Immature natural killer cell (primary cell): ENCODE measurements at places on chromosomes 16 and 17. TPM values are rescaled to one million over a fixed set of nuclear protein-coding genes. Genes with fewer than 3 reads are reported as not detected.
A peak's percentile ranks its signal among the peaks of the same experiment; 100 is the strongest.

- H3K27me3 ChIP-seq, result peaks cover 4% of the 10 kb centered on the region
- no peak for DNase-seq
- H3K27ac ChIP-seq, result no peak overlapping the region
- H3K4me1 ChIP-seq, result no peaks in the 10 kb centered on the region
- H3K36me3 ChIP-seq, result peaks cover 13% of the 10 kb centered on the region
Measured at GRCh38 chr17:32658470-32659418, 172.0 kb downstream of the CDK5R1 start.

GRCh38 chr16:10896723-10897122 lies 19.7 kb downstream of the CIITA start:
- H3K4me3 ChIP-seq, result no peak overlapping the region
- H3K4me1 ChIP-seq, result no peaks in the 10 kb centered on the region
- DNase-seq, result no peak
- H3K27me3 ChIP-seq, result no peaks in the 10 kb centered on the region
- no peak overlapping the region for H3K27ac ChIP-seq

GRCh38 chr16:81337097-81337496 lies 22.3 kb downstream of the GAN start:
- no peaks in the 10 kb centered on the region for H3K4me1 ChIP-seq
- H3K27ac ChIP-seq, result no peak overlapping the region
- DNase-seq, result no peak
- H3K36me3 ChIP-seq, result peaks cover 5% of the 10 kb centered on the region

GRCh38 chr17:64401941-64402340 lies 11.3 kb upstream of the PECAM1 start:
- H3K36me3 ChIP-seq, result no peaks in the 10 kb centered on the region
- H3K27me3 ChIP-seq, result peaks cover 10% of the 10 kb centered on the region
- peak overlapping the region; percentile 83 for H3K4me3 ChIP-seq
- H3K4me1 ChIP-seq, result peaks cover 41% of the 10 kb centered on the region
- peak overlapping the region; percentile 76 for H3K27ac ChIP-seq

GRCh38 chr16:24191876-24192402 lies 64.2 kb upstream of the CACNG3 start:
- H3K36me3 ChIP-seq, result peaks cover 46% of the 10 kb centered on the region
- peaks cover 20% of the 10 kb centered on the region for H3K4me1 ChIP-seq

DNA sequence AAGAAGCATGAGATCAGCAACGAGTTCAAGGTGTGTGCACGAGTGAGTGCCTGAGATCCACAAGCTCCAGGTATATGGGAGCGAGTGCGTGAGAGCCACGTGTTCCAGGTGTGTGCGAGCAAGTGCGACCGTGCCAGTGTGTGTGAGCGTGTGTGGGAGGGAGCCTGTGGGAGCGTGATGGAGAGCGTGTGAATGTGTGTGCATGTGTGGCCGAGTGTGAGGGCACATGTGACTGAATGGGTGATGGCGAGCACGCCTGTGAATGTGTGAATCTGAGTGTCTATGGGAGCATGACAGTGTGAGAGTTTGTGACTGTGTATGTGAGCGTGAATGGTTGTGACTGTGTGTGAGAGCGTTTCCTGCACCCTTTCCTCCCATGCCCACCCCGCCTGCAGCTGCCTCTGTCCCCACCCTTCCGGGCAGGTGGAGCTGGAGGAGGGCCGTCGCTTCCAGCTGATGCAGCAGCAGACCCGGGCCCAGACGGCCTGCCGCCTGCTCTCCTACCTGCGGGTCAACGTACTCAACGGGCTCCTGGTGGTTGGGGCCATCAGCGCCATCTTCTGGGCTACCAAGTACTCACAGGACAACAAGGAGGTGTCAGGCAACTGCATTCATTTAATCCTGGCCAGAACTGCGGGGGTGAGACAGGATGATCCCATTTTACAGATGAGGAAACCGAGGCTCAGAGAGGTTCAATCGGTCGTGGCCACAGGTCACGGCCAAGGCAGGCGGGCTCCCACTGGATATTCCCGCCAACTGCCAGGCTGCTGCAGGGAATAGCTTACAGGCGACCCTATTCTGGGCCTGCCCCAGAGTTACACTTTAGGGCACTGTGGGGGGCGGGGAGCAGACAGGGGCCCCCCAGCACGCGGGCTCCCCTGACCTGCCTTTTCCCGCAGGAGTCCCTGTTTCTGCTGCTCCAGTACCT lies 3.7 kb downstream of the TMC8 start:
- H3K36me3 ChIP-seq, result peaks cover 24% of the 10 kb centered on the region
- H3K27me3 ChIP-seq, result peaks cover 36% of the 10 kb centered on the region
- peak overlapping the region; percentile 76 for H3K4me3 ChIP-seq
- peaks cover 79% of the 10 kb centered on the region for H3K4me1 ChIP-seq

- H3K36me3 ChIP-seq, result peaks cover 4% of the 10 kb centered on the region
- H3K27ac ChIP-seq, result no peak overlapping the region
- H3K4me3 ChIP-seq, result no peak overlapping the region
- no peak for DNase-seq
Measured at GRCh38 chr17:59406808-59407381, 75.4 kb downstream of the YPEL2 start.

- no peak overlapping the region for H3K27ac ChIP-seq
- no peak for DNase-seq
- H3K36me3 ChIP-seq, result no peaks in the 10 kb centered on the region
Measured at GRCh38 chr17:40457964-40458791, 14.9 kb downstream of the IGFBP4 start.

- H3K27me3 ChIP-seq, result peaks cover 9% of the 10 kb centered on the region
- no peak overlapping the region for H3K27ac ChIP-seq
- H3K4me3 ChIP-seq, result no peak overlapping the region
- peaks cover 9% of the 10 kb centered on the region for H3K36me3 ChIP-seq
Measured at GRCh38 chr17:83185023-83186002, 105.9 kb downstream of the METRNL start.

- no peak overlapping the region for H3K4me3 ChIP-seq
- H3K27me3 ChIP-seq, result no peaks in the 10 kb centered on the region
- peaks cover 13% of the 10 kb centered on the region for H3K36me3 ChIP-seq
Measured at GRCh38 chr17:2138761-2139160, 83.9 kb downstream of the HIC1 start.

DNA sequence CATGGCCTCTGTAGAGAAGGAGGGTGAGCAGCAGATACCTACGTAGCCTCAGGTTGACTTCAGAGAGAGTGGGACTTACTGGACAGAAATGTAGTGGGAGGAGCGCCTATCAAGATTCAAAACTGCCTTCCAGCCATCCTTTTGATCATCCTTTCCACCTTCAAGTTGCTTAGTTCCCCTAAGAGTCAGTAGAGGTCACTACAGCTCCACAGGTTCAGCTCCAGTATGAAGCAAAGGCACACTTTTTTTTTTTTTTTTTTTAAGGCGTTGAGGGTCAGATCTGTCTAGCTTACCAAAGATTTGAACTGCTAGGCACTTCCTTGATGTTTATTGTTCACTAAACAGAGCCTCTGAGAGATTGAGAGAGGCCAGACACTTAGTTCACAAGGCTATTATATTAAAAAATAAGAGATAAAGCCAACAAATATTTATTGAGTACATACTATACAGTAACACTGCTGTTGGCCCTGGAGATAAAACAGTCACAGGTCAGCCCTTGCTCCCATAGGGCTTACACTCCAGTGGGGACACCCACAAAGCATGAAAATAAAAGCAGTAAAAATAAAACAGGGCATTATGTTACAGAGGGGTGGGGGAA lies 3.1 kb downstream of the RNF227 start:
- peaks cover 2% of the 10 kb centered on the region for H3K27me3 ChIP-seq
- H3K27ac ChIP-seq, result peak overlapping the region; percentile 37
- H3K4me1 ChIP-seq, result peaks cover 25% of the 10 kb centered on the region
- peak overlapping the region; percentile 25 for H3K4me3 ChIP-seq
- peak; percentile 67 for DNase-seq

GRCh38 chr17:42212382-42212781 lies 18.1 kb upstream of the GHDC start:
- no peak overlapping the region for H3K4me3 ChIP-seq
- no peaks in the 10 kb centered on the region for H3K4me1 ChIP-seq
- DNase-seq, result no peak

DNA sequence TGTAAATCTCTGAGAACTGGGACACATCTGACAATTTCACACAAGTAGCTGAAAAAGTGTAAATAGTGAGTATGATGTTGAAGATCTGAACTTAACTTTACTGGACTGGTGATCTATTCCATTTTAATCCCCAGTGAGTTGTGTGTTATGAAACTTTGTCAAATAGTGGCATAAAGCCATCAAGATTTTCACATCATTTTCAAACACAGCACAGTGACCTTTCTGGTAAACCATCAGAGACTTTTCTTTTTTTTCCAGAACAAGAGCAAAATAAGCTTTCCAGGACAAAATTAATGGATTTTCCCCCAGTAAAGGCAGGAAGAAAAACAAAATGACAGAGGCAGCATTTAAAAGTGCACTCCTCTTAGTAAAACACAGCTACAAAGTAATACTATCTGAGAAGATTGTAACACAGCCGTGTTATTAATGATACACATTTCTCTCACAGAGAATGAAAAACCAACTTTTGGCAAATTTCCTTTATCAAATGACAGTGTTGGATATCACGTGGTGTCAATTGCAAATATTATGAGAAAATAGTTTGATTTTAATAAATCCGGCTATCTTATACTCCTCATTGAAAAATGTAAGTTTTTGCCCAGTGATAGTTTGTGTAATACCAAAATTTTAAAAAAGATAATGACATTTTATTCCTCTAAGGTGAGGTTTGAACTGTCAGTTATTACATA lies 16.8 kb upstream of the COL1A1 start:
- H3K27me3 ChIP-seq, result peaks cover 7% of the 10 kb centered on the region
- H3K4me3 ChIP-seq, result no peak overlapping the region
- H3K27ac ChIP-seq, result no peak overlapping the region
- no peaks in the 10 kb centered on the region for H3K36me3 ChIP-seq

GRCh38 chr17:18004884-18005305 lies 32.2 kb downstream of the DRC3 start:
- no peaks in the 10 kb centered on the region for H3K4me1 ChIP-seq
- H3K36me3 ChIP-seq, result peaks cover 4% of the 10 kb centered on the region
- no peak overlapping the region for H3K27ac ChIP-seq

Gene B9D1
- polyA plus RNA-seq, result 2.5 TPM

Gene SLC35G6
- not detected for polyA plus RNA-seq

Gene NAA38
- polyA plus RNA-seq, result 131 TPM

Gene ABCC12
- not detected for polyA plus RNA-seq

Gene FBXW10B
- polyA plus RNA-seq, result not detected

Gene ITGAE
- 81.9 TPM for polyA plus RNA-seq

Gene TSR1
- 17.1 TPM for polyA plus RNA-seq

Gene CPNE2
- polyA plus RNA-seq, result 2.4 TPM

Gene DCAKD
- polyA plus RNA-seq, result 9.3 TPM

Gene MRC2
- polyA plus RNA-seq, result not detected

Gene NME4
- 30.4 TPM for polyA plus RNA-seq

Gene ACBD4
- polyA plus RNA-seq, result 11.2 TPM

Gene NPIPB13
- 0.43 TPM for polyA plus RNA-seq

Gene ZPBP2
- not detected for polyA plus RNA-seq
